GM04504 (cell line): ENCODE measurements at places on chromosomes 6 and 20.

DNA sequence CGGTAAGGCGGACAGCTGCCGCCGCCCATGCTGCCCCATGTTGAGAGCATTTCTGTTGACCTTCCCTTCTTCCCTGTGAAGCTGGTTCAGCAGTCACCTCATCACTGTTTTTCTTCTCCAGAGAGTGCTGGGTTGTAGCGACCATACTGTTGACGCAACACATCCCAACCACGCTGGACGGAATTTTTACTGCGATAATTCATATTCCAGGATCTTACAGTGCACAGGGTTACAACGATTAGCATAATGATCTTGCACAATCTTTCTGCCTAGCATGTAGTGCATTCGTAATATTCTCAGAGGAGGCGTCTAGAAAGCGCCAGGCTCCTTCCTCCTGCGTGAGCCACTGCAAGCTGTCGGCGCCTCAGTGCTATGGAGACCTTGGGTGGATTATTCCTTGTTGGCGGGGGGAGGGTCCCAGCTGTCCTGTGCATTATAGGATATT lies 137.0 kb downstream of the MTHFD1L start:
- no peak for DNase-seq

GRCh38 chr6:167291623-167292300 lies 647 bp downstream of the UNC93A start:
- DNase-seq: no peak

GRCh38 chr6:41682497-41683272 lies 44.4 kb downstream of the MDFI start:
- DNase-seq: no peak

DNA sequence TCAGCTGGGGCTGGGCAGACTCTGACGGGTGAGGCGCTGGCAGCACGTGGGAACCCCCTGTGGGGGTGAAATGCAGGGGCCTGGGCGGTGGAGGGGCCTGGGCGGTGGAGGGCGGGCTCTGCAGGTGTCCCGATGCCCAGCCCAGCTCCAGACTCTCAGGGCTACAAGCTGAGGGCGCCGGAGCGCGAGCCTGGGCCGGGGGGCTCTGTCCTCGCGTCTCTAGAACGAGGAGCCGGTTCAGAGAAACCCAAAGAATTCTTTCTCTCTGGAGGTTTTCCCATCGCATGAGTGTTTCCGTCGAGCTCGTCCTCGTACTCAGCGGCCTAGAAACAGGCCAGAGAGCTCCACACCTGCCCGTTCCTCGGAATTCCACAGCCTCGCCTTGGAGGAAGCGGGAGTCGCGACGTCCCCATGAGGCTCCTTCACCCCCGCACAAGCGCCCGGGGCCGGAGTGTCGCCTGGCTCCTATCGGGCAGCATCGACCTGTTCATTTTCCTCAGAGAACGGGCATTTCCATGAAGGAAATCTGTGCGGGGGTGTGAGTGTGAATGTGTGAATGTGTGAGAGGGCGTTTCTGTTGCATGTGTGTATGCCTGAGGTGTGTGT lies 76.9 kb downstream of the SMOC2 start:
- DNase-seq: no peak

DNA sequence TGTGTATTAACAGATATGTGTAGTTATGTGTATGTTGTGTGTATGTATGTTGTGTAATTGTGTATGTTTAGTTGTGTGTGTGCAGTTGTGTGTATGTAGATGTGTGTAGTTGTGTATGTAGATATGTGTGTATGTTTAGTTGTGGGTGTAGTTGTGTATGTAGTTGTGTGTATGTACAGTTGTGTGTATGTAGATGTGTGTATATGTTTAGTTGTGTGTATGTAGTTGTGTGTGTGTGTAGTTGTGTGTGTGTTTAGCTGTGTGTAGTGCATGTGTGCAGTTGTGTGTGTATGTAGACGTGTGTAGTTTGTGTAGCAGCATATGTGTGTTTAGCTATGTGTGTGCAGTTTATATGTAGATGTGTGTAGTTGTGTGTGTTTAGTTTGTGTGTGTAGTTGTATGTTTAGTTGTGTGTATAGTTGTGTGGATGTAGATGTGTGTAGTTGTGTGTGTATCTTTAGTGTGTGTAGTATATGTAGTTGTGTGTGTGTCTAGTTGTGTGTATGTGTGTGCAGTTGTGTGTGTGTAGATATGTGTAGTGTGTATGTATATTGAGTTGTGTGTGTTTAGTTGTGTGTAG lies 16.3 kb downstream of the SIRT5 start:
- no peak for DNase-seq

GRCh38 chr6:8238773-8239683 lies 136.7 kb upstream of the EEF1E1 start:
- DNase-seq: no peak

GRCh38 chr20:31452575-31452974 lies 12.1 kb downstream of the DEFB123 start:
- DNase-seq: no peak

DNA sequence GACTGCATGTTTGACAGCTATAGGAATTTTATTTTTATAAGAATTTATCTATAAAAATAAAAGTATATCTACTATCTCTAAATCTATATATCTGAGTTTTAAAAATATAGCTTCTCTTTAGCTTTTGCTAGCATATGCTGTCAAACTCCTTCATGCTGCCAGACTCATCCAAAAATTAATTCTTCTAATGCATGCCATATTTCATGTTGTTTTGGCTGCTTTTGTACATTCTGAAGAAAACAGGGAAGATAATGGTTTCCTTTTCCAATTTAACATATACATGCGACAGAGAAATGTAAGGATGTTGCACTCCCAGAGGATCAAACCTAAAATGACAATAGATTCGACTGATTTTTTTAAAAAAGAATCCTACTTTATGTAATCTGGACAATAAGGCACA lies 577.2 kb upstream of the FLRT3 start:
- DNase-seq: no peak

GRCh38 chr6:162090734-162091133 lies 636.8 kb downstream of the PRKN start:
- DNase-seq: peak; percentile 29

DNA sequence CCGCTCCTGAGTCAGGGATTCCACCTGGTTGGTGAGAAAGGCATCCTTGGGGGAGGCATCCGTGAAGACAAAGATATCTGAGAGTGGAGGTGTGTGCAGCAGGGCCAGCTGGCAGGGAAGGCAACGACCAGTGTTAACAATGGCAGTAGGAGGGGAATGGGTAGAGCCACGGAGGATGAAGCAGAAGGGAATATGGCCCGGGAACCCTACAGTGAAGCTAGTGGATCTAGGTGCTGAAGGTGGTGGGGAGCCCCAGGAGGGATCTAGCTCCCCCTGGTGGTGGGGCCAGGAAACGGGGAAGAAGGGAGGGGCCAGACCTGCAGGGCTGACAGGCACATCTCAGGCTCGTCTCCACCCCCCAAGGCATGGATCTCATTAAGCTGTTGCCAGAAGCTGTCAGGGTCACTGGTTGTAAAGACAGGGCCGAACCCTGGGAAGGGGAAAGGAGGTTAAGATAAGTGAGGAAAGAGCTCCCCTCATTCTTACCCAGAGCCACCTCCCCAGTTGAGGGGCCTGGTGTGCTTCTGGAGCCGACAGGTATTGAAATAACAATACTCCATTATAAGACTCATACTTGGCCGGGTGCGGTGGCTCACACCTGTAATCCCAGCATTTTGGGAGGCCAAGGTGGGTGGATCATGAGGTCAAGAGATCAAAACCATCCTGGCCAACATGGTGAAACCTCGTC lies 7.3 kb downstream of the VWA7 start:
- DNase-seq: no peak

- DNase-seq: no peak
Measured at GRCh38 chr6:1278061-1278720, 33.7 kb upstream of the FOXQ1 start.

GRCh38 chr6:130797061-130797460 lies 30.1 kb upstream of the SMLR1 start:
- DNase-seq: no peak

DNA sequence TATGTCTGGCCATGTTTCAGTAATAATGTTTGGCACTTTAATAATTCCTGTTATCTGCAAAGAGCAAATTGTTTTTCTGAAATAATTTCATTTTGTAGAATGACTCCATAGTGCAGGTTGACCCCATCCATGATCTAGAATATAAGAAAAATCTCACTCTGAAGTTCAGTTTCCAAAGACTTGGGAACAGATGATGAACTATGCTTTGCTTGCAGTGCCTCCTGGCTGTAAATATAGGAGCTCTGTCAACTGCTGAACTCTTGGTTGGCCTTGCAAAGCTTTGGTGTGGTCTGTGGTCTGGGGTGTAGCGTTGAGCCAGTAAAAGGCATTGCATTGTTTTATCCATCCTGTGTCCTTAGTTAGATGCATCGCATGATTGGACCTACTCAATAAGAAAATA lies 104.0 kb downstream of the PLCB4 start:
- no peak for DNase-seq

DNA sequence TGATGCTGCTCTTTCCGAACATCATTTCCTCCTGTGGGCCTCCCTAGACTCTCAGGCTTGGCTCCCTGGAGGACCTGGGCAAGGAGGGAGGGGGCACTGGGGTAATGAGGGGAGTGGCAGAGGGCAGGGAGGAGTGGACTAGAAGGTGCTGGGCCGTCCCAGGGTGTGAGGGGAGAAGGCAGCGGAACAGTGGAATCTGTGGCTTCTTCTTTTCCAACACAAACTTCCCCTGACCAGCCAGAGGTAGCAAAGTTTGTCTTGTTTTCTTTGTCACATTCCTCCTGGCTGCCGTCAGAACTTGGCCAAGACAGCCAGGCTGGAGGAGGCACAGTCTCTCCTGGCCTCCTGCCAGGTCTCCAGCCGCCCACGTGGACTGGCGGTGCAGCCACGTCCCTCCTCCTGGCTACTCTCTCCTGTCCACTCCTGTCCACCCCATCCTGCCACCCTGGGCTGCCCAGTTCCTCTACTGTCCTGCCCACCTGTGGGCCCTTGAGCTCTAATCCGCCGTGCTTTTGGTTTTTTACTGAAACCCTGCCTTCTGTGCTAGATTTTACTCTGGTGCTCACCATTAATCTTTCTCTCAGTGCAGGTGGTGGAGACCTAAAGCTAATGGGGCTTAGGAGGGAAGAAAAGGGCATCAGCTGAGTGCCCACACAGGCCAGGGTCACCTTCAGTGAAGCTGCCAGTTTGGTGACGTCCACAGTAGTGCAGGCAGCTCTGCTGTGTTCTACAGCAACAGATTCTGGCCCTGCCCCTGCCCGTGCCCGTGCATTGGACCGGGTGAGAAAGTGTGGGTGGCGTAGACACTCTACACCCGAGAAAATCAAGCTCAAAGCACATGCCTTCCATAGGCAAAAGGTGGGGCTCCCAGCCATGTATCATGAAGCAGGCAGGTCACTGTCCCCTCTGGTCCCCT lies 2.8 kb upstream of the CDSN start:
- DNase-seq: peak; percentile 66

DNA sequence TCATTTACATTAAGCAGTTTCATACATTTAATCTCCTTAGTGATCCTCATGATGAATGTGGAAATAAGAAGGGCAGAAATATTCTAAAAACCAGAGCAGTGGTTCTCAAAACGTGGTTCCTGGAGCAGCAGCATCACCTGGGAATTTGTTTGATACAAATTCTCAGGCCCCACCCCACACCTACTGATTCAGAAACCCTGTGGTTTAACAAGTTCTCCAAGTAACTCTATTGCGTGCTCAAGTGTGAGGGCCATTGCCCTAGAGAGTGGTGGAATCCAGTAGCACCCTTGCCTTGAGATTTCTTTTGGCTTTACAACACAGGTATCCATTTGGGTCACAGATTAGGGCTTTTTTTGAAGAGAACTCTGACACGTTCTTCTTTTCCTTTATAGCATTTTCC lies 354.6 kb upstream of the FLRT3 start:
- DNase-seq: no peak

DNA sequence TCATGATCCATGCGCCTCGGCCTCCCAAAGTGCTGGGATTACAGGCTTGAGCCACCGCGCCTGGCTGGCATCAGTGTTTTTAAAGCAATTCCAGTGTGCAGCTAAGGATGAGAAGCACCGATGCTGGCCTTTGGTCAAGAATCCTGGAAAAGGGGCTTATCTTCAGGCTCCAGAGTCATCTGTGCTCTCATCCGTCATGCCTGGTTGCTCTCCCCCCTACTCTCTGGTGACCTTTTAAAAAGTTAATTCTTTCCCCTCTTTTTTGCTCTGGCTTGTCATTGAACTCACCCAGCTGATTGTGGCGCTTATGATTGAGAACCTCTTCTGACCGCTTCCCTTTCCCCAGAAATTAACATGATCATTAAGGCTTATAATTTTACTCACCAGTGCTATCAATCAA lies 28.7 kb downstream of the NR2E1 start:
- DNase-seq: no peak

DNA sequence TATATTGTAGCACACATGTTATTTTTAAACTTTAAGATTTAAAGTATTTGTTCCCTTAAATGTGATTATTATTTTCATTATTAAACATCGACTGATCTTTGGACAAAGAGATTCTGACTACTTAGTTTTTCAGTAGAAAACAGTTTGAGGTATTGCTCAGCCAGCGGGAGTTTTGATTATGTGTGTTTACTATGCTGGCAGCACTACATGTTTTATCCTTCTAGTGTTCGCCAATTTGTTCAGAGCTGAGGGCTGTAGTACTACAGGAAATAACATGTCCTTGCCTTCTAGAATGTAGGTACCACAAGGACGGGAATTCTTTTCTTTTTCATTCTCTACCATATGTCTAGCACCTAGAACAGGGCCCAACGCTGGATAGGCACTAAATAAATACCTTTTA lies 11.1 kb upstream of the LCA5 start:
- no peak for DNase-seq

GRCh38 chr20:17822039-17822438 lies 122.3 kb downstream of the BANF2 start:
- DNase-seq: peak; percentile 62

DNA sequence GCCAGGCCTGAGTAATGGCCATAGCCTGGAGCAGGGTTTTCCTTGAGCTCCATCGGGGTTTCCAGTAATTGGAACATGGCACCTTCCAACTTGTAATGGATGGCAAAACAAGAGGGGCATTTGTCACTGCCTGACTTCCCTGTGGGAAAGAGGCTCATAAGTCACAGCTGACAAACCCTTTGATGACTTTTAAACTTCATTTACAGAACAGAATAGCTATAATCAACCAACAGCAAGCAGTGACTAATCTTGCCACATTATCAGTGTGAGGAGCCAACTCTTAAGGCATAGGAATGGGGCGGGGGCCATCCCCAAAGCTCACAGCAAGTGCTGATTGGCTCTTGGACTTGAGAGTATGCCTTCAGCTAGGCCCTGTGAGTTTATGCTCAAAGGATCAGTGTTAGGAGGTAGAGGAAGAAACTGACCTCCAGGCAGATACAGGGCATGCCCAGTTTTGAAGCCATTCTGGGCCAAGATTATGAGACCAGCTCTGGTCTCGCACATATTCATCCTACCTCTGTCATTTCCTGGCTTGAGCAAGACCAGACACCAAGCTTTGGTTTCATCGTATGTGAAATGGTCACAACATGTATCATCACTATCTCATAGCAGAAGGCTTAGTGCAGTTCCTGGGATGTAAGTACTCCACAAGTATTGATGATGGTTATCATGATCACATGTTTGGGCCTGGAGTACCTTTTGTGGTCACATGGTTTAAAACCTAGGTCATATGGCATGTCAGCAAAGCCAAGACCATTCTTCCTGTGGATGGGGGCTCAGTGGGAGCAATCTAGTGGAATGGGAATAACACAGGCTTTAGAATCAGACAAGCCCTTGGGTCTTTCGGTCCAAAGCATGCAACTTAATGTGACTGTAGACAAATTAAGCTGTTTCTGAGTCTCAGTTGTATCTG lies 49.2 kb downstream of the EIF2S2 start:
- DNase-seq: no peak
